ENCODE measurements at places on chromosomes 1 and 21. TPM values are rescaled to one million over a fixed set of nuclear protein-coding genes. Genes with fewer than 3 reads are reported as not detected.

KRTAP20-1 gene
- not detected for polyA plus RNA-seq

FLG gene
- polyA plus RNA-seq, result not detected

GRCh38 chr1:44596511-44596910, 77.8 kb downstream of the TMEM53 start:
- no peak for DNase-seq

POFUT2 gene
- polyA plus RNA-seq, result 4.3 TPM

NPL gene
- 4.2 TPM for polyA plus RNA-seq

Measured in naive B cell (primary cell).